Ecto neural progenitor cell (in vitro differentiated cells): ENCODE measurements at places on chromosomes 12 and 14.

GRCh38 chr12:48199774-48200221 lies 3.3 kb downstream of the OR10AD1 start:
- no peak for DNase-seq

DNA sequence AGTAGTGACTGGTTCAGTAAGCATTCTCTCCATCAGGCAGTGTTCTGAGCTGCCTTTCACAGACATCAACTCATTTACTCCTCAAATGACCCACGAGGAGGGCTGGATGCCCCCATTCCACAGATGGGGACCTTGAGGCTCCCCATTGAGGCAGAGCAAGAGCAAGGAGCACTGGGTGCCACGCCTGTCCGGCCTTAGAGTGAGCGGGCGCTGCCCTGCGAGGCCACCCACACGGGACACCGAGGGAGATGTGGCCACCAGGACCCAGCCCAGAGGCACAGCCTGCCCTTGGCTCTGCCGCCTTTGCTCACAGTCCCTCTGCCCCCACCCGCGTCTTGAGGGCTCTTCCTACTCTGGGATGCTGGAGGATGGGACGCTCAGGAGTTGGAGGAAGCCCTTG lies 3.0 kb downstream of the FBRSL1 start:
- DNase-seq, result no peak

- DNase-seq, result no peak
Observed at GRCh38 chr12:124861492-124861891, 2.2 kb downstream of the SCARB1 start.

- DNase-seq, result no peak
Observed at GRCh38 chr14:51482102-51482501, 169.6 kb upstream of the FRMD6 start.

GRCh38 chr12:50640321-50640939 lies 123.5 kb upstream of the ATF1 start:
- no peak for DNase-seq
